ENCODE measurements at places on chromosomes 7 and 10.

- DNase-seq = no peak
Measured at GRCh38 chr10:93468461-93469213, 13.5 kb downstream of the MYOF start.

GRCh38 chr10:31697271-31698180 is 231.1 kb downstream of the ARHGAP12 start:
- DNase-seq = no peak

DNA sequence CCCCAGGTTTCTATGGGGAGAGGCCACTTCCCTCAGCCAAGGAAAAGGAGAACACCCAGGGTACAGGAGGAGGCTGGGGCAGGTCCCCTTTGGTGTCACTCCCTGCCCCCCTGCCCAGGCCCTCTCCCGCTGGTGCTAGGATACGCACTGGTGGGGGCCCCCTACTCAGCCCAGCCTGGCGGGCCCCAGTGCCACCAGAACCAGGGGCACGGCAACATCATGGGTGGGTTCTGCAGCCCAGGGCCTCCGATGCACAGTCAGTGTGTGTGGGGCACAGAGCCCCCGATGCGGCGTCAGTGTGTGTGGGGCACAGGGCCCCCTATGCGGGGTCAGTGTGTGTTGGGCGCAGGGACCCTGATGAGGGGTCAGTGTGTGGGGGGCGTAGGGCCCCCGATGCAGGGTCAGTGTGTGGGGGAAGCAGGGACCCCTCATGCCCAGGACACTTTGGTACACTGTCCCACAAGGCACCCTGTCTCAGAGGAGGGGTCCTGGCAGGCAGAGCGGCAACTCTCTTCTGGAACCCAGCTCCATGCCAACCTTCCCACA is 23.1 kb upstream of the ZNF735 start:
- no peak for DNase-seq

GRCh38 chr10:116712519-116712918 is 29.8 kb downstream of the HSPA12A start:
- no peak for DNase-seq

DNA sequence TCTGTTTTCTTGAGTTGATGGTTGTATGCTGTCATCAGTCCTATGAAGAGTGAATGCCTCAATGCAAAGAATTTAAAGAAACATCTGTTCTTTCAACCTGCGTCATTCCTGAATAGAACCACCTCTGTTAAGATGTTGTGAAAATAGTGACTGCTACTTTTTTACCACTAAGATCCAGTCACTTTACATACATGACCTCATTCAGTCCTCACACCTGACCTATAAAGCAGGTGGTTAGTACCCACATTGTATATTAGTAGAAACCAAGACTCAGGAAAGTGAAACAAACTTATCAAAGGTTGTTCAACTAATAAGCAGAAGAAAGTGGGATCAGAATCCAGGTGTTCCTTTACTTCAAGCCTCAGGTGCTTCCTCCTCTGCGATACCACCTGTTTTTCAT is 64.8 kb downstream of the ITGB8 start:
- no peak for DNase-seq

DNA sequence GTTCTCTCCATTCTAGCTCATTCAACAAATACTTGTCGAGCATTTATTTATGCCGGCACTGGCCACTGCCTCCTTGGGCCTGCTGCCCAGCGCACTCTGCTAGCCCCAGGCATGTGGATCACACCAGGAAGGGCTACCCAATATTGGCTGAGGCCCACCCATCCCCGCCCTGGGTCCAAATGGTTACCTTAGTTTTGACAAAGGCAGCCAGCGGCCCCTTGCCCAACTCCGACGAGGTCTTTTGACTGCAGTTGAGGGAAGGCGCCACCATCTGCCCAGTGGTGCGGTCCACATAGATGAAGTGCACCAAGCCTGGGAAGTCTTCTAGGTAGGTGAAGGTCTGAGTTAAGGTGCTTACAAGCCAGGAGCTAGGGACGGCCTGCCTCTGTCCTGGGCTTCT is 7.2 kb upstream of the PYROXD2 start:
- DNase-seq = no peak
